Fibroblast of lung (primary cell): ENCODE measurements at places on chromosomes 6 and 20.

GRCh38 chr6:167737205-167737830 lies 89.4 kb upstream of the AFDN start:
- DNase-seq: no peak

DNA sequence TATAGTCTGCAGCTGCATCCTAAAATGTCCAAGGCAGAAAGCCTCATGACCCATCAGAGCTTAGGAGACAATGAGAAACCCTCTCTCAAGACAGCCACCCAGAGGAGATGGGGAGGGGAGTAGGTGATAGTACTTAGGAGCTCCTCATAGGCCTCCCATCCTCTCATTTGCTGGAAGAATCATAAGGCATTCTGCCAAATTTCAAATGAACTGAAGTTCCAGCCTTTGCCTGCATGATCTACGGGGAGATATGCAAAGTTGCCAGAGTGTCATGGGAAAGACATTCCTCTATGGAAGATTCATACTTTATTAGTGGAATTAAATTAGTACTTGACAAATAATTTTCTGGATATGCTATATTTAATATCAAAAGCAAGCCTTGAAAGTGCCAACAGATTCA lies 194.1 kb upstream of the GJE1 start:
- DNase-seq: no peak

GRCh38 chr6:23244300-23244699 lies 674.9 kb downstream of the HDGFL1 start:
- DNase-seq: peak; percentile 86

GRCh38 chr6:24659561-24659960 lies 7.1 kb downstream of the TDP2 start:
- DNase-seq: peak; percentile 23

DNA sequence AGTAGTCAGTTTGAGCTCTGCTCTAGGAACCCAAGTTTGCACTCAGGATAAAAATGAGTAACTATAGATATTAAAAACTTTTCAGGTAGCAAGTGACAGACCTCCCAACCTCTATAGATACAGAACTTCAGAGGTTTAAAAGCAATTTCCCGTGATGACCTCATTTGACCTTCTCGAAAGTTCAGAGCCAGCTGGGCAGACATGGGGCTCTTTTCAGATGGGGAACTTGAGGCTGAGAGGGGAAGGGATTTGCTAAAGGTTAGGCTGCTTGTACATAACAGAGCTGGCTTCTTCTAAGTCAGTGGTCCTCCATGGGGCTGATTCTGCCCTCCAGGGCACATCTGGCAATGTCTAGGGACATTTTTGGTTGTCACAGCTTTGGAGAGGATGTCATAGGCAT lies 58.8 kb upstream of the ZNF831 start:
- DNase-seq: no peak
